ENCODE measurements at places on chromosomes 3 and 15.

- DNase-seq: no peak
These were observed 11.9 kb upstream of the SRP14 start for GRCh38 chr15:40050788-40051470.

DNA sequence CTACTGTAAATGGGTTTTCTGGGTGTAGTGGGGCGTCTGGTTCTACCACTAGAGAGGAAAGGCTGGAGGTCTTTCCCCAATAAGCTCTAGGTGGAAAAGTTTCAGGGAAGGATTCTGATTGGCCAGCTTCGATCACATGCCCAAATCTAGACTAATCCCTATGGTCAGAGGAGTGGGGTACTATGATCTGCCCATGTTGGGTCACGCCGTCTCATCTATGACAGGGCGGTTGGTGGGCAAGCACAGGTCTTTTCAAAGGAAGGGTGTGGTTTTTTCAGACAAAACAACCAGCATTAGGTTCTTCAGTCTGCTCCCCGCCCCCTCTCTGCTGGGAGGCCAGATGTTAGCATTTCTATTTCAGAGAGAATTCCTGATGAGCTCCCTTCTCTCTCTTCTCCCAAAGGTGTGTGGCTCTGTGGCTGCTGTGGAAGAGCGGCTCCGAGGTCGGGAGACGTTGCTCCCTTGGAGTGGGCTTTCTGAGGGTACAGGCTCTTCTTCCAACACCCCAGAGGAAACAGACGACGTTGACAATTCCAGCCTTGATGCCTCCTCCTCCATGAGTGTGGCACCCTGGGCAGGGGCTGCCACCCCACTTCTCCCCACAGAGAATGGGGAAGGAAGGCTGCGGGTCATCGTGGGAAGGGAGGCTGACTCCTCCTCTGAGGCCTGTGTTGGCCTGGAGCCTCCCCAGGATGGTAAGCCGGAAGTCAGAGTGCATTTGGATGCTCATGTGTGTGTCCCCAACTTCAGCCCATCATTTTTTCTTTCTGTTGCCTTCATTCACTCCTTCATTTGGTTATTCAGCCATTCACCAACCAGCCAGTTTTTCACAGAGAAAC lies 9.7 kb upstream of the TATDN2 start:
- peak; percentile 35 for DNase-seq

GRCh38 chr3:139695007-139695406 lies 17.2 kb upstream of the NMNAT3 start:
- no peak for DNase-seq

DNA sequence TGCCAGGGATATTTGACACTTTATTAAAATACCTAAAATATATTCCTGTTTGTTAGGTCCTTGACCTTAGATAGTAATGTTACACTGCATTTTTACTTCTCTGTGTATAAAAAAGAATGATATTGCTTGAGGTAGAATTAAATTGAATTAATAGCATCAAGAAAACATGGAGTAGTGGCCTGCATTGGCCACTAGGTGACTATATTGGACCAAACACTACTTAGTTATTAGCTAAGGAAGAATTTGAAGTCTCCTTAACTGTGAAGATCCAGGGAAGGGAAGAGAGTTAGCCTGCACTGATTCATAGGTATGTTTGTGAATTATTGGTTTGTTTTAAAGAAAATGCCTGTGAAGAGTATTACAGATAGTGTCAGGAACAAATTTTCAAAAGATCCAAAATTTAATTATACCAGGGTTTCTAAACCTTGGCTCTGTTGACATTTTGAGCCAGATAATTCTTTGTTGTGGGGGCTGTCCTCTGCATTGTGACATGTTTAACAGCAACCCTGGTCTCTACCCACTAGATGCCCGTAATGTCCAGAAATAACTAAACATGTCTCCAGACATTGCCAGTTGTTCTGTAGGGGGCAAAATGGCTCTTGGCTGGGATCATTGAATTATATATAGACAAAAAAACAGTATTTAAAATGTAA lies 103.6 kb upstream of the THSD4 start:
- no peak for DNase-seq

All from stimulated activated CD8-positive, alpha-beta memory T cell treated with anti-CD3 and anti-CD28 coated beads, Interleukin-4, amount 100 ng/mL, for 4 hours (primary cell).